ENCODE measurements at places on chromosomes 6 and 20.

GRCh38 chr6:70684794-70685493, 17.3 kb downstream of the SMAP1 start:
- DNase-seq, result no peak

GRCh38 chr6:152232501-152233151, 404.5 kb downstream of the SYNE1 start:
- DNase-seq, result no peak

- peak; percentile 83 for DNase-seq
Observed at GRCh38 chr6:692858-693722, at the start of gene EXOC2. EXOC2 (minus strand) TSS chr6:693139; CDS start chr6:637818, 55,321 bp downstream.

DNA sequence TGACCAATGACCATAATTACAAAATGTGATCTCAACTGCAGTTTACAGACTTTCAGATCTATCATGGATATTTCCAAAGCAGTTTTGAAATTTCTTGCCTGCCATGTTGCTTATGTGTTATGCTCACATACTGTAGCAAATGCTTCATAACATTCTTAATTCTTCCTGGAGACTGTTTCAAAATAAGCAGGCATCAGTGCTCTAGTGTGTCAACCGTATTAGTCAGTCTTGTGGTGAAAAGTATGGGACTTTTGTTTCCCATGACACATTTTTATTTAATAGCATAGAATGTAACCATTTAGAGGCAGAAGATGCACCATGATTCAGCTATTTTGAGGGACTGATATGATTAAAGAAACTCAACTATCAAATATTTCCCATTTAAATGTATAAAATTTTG, 1.7 kb downstream of the POPDC3 start:
- DNase-seq, result no peak

DNA sequence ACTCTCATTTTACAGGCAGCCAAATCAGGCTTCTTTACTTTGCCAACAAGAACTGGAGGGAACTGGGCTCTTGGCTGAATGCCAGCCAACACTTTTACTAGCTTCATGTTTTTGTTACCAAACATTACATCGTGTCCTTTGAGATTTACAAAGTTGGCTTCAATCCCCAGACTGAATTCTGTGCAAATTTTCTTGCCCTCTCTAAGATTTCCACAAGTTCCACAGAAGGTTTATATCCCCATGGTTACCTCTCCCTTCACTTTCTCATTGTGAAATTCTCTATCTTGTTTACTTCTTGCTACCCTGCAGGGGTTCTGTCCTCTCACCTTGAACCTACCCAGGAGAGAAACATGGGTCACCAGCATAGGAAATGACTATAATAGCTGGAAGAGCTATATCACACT, 37.6 kb upstream of the PLCB1 start:
- no peak for DNase-seq

GRCh38 chr6:161727083-161727833, 453.4 kb upstream of the AGPAT4 start:
- DNase-seq, result no peak

GRCh38 chr6:44037847-44038542, 89.3 kb downstream of the MRPL14 start:
- no peak for DNase-seq

- DNase-seq, result no peak
Observed at GRCh38 chr6:103680116-103680515, 1179.6 kb downstream of the HACE1 start.

- DNase-seq, result no peak
Observed at GRCh38 chr20:59043698-59044097, 1.1 kb upstream of the PRELID3B start.

DNA sequence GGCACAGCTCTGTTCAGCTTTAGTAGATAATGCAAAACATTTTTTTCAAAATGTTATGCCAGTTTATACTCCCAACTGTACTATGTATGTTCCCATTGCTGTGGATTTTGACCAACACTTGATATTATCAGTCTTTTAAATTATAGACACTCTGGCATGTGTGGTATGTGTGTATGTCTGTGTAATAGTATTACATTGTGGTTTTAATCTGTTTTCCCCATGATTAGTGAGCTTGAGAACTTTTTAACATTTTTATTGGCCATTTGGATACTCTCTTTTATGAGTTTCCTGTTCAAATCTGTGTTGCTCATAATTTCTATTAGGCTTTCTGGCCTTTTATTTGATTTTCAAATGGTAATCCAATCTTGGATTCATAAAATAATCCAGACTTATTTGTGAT, 69.2 kb upstream of the TXNDC5 start:
- no peak for DNase-seq

DNA sequence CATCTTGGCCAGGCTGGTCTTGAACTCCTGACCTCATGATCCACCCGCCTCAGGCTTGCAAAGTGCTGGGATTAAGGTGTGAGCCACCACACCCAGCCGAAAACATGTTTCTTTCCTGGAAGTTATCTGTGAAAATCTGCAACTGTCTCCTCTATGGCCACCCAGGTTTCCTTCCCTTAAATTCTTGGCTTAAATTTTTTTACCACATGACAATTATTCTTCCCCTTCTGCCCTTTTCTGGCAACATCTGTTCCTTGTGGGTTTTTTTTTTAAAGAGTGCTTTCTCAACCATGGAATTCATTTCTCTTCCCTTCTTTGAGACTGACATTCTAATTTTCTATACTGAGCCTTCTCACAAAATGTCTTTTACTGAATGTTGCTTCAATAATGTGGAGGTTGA, 59.6 kb downstream of the DOK5 start:
- DNase-seq, result no peak

- peak; percentile 64 for DNase-seq
Observed at GRCh38 chr20:38730989-38731737, 6.9 kb downstream of the SLC32A1 start.

GRCh38 chr6:96299525-96299924, 222.1 kb upstream of the UFL1 start:
- DNase-seq, result no peak

DNA sequence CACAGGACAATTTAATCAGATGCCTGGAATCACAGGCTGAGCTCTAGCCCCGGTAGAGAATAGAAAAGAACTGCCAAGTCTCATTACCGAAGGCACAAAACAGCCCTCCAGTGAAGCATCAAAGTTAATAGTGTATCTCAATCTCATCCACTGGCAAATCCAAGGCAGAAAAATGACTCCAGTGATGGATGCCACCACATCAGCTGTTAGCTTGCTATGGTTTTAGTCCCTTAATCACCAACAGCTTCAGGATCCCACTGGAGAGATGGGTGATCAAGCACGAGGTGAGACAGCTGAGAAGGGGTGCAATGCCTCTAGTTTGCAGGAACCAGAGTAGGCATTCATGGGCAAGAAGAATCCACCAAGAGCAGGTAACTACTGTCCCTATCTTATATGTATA, 81.8 kb downstream of the STK35 start:
- DNase-seq, result no peak

- DNase-seq, result no peak
Observed at GRCh38 chr6:43634702-43635303, 837 bp upstream of the MAD2L1BP start.

Measured in immature natural killer cell (primary cell).